Suppressor macrophage (primary cell): ENCODE measurements at places on chromosomes 6 and 20.

DNA sequence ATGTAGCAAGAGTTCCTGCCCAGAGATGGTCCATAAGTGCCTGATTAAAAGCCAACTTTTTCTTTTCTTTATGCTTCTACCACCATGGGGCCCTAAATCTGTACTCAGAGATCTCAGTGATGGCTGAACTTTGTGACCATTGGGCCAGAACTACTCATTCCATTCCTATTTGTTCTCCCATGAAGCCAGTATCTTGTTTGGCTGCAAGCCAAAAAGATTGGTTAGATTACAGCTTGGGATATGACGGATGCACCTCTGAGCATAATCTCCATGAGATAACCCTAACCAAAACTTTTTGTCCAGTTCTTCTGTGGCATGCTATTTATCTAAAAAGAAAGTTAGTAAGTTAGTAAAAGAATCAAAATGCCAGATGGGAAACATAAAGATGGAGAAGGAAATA, 72.2 kb downstream of the PLCB4 start:
- no peak for DNase-seq

- DNase-seq, result peak; percentile 64
Observed at GRCh38 chr6:144379356-144379755, 94.2 kb downstream of the UTRN start.

- no peak for DNase-seq
Observed at GRCh38 chr6:91509711-91510110, 922.8 kb upstream of the MAP3K7 start.

DNA sequence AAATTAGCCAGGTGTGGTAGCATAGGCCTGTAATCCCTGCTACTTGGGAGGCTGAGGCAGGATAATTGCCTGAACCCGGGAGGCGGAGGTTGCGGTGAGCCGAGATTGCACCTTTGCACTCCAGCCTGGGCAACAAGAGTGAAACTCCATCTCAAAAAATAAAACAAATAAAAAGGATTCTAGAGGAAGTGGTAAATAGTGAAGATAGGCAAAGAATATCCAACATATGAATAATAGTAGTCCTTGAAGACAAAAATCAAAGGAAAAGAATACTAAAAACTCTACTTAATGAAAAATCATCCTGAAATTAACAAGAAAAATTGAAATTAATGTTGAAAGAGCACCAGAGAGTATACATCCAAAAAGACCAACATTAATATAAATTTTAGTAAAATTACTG, 67.0 kb upstream of the MRAP2 start:
- no peak for DNase-seq

DNA sequence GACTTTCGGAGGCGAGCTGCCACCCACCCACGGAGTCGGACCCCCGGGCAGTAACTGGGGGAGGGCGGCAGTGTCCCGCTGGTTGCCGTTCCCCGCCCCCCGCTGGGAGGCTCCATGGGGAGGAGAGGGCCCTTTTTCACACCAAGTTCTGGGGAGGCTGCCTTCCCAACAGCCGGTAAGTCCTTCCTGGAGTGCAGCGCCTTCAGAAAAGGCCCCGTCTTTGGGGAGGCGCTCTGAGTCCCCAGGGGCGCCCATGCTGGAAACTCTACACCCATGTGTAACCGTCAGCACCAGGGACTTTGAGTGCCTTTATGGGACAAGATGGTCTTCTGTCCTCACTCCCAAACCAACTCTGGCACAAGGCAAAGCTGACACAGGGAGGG, 430 bp upstream of the SOX18 start:
- DNase-seq, result no peak

DNA sequence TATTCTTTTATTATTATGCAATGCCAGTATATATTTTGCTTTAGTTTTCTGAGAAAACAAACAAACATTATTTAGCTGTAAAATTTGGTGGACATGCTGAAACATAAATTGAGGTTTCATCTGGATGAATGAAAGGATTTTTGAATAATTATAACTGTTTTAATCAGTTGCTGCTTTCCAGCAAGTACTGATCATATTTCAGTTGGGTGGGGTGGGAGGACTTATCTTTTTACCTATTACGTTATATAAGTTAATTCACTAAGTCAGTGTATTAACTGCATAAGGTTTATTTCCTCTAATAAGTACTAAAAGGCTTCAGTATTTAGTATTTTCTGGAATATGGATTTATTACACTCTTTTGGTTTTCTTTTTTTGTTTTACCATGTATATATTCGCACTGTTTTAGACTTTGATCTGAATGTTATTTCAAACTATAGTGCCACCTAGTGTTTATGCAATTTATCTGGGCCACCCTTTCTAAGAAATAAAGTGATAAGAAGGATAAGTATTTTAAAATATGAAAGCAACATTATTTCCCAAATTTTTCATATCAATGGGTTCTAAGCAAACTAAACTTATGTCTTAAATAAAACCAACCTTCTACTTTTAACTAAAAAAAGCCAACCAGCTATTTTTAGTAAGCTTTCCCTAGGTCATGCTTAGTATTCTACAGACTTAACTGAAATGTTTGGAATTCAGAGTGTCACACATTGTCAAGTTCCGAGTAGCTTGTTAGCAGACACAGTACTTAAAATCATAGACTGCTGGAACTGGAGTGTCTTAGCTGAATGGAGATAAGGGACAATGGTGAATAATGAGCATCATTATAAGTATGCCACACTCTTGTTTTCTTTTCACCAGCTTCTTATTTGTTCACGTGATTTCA, 105.4 kb upstream of the MCHR2 start:
- peak; percentile 40 for DNase-seq

DNA sequence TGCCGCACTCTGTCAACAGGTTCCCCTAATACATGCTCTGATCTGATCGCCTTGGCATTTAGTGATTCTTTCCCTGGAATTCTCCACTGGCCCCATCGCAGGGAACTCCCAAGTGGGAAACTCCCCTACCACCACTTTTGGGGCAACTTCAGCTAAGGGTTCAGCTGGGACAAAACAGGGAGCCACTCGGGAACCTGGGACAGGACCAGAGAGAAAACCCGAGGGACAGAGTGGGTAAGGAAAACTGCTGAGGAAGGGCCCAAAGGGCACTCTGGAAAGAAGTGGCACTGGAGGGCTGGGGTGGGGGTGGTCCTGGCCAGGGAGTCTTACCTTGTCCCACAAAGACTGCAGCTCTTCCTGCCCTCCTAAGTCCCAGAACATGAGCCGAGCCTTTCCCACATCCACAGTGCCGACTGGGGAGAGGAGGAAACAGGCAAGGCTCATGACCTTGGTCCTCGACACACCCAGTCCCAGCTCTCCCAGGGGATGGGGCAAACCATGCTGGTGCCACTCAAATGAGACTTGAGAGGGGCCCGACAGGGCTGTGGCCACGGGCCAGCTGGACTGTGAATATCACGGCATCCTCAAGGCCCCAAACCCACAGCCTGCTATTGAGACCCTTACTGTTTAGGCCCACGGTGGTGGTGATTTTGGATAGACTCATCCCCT, 1.6 kb downstream of the ARFRP1 start:
- no peak for DNase-seq

DNA sequence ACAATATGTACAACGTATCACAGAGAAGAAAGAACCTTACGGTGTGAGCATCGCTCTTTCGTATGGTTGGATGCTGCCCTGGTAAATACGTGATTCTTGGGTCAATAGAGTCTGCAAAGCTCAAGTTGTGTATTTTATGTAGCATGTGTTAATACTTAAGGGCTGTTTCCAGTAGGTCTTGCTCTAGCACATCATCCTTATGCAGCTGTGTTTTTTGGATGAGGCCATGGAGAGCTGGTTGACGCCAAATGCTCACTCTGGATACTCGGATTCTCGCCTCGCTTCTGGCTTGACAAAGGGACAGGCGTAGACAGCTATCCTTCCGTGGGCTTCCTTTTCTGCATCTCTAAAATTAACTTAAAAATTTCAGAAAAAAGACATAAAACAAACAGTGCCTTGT, 38.9 kb downstream of the SNRNP48 start:
- no peak for DNase-seq

GRCh38 chr6:169868458-169868857, 117.0 kb downstream of the ERMARD start:
- DNase-seq, result no peak

DNA sequence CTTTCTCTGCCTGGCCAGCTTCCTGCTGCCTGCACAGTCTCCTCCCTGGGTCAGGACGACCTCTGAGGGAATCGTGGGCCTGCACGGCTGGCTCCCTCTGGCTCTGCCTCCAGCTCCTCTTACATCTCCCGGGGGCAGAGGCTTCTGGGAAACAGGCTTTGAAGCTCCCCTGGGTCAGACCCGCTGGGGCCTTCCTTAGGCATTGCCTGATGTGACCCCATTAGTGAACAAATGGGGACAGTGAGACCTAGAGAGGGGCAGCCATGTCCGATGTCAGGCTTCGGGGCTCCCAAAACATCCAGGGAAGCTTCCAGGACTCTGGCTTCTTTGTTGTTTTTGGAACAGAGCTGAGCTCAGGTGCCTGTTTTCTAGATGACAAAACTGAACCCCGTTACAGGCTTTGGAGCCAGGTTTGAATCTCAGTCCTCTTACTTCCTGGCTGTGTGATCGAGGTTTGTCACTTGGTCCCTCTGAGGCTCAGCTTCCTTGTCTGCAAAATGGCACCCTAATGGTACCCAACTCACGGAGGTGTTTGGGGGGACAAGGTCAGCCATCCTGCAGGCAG, 94.3 kb downstream of the CEBPB start:
- DNase-seq, result no peak

DNA sequence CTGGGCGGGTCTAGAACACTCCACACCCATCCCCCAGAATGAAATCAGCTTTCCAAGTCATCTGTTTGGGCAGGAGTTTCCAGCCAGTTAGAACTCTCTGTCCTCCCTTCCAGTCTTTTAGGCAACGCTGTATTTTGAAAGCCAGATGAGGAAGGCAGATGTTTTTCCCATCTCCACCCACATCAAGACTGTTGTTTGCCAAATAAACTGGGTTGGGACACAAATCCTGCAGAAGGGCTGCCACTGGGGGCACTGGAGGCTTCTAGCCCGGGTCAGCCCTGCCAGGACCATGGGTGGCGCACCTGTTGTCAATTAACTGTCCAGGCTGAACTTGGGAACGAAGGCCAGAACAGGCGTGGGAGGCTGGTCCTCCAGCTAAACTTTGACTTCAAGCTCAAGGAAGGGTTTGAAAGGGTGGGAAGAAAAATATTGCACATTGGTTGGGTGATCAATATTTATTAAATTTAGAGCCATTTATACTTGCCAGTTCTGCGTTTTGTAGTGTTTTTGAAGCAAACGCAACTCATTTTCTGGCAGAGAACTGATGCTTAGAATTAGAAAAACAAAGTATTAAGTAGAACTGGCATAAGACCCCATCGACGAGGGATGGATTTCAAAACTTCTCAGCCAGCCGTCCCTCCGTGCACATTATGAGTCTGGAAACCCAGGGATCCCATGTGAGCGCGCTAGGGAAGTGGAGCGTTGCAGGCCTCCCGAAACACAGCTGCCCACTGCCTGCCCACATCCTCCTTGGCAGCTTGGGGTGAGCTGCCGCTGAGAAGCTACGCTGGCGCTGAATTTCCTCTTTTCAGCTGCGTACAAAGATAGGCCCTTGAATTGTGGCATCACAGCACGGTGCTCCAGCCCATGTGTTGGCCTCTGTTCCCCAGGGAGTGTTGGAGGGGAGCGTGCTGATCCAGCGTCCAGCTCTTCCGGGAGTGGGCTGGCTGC, 297.4 kb downstream of the QKI start:
- peak; percentile 98 for DNase-seq

GRCh38 chr20:31720486-31721407, 1.9 kb downstream of the BCL2L1 start:
- no peak for DNase-seq
